ENCODE measurements at places on chromosomes 6 and 20.
A peak's percentile ranks its signal among the peaks of the same experiment; 100 is the strongest.

DNA sequence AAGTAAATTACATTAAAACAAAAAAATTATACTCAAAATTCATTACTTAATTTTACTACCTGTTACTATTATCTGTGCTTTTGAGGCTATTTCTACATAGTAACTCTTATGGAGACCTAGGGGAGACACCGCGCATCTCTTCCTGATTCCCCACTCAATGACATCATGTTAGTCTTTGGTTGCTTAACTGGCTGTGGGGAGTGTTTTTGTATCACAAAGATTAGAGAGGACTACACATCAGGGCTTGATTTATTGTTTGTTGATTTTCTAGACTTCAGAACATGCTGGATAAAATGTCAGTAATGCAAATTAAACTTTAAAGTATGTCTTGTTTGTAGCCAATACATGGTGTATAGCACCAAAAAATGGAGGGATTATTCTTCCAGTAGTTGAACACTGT, 26.0 kb downstream of the SLC2A10 start:
- no peak for DNase-seq

DNA sequence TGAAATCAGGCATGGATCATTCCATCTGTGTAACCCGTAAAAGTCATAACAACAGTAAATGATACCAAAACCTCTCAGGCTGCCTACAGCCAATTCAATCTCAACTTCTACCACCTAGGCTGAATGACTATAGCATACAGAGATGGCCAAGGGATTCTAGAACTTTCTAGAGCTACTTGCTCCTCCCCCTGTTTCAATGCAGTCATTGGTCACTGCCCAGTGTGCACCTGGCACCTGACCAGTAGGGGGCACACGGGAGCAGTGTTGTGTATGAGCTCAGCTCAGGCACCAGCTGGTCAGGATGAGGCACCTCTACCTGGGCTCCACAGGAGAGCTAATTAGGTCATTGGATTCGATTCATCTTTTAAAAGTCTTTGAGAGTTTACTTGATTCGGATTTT, 86.2 kb downstream of the PLEKHG1 start:
- DNase-seq, result peak; percentile 29

- DNase-seq, result no peak
Measured at GRCh38 chr6:43627008-43627825, 1.8 kb downstream of the GTPBP2 start.

- DNase-seq, result no peak
Measured at GRCh38 chr6:40543776-40544175, 43.4 kb downstream of the LRFN2 start.

DNA sequence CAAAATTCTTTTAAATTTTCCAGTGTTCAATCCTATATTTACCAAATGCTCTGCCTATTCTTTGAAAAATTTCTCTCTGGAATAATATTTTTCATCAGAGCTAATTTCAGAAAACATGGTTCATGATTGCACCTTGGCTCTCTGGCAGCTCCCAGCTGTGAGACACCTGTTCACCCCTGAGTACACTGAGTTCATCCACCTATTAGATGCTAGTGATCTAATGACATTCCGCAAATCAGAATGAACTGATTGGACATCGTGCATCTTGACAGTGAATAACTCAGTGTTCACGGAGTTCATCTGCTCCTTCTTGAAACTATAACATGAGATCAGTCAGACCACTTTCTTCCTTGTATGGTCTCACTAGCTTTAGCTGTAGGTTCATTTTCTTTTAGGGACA, 3.9 kb upstream of the SHPRH start:
- DNase-seq, result no peak

Data from CD4-positive, alpha-beta T cell treated with Interleukin-4 for 4 hours (primary cell).